NCI-H2029 treated with DMSO at 0.1 percent for 48 hours (cell line): ENCODE measurements at places on chromosomes 16 and 17.
A peak's percentile ranks its signal among the peaks of the same experiment; 100 is the strongest.

- DNase-seq, result no peak
Measured at GRCh38 chr16:17252064-17252463, 218.7 kb downstream of the XYLT1 start.

- DNase-seq, result no peak
Measured at GRCh38 chr17:79997011-79997660, 38.5 kb downstream of the TBC1D16 start.

GRCh38 chr17:60391471-60392041 is 377 bp downstream of the USP32 start:
- peak; percentile 63 for DNase-seq

DNA sequence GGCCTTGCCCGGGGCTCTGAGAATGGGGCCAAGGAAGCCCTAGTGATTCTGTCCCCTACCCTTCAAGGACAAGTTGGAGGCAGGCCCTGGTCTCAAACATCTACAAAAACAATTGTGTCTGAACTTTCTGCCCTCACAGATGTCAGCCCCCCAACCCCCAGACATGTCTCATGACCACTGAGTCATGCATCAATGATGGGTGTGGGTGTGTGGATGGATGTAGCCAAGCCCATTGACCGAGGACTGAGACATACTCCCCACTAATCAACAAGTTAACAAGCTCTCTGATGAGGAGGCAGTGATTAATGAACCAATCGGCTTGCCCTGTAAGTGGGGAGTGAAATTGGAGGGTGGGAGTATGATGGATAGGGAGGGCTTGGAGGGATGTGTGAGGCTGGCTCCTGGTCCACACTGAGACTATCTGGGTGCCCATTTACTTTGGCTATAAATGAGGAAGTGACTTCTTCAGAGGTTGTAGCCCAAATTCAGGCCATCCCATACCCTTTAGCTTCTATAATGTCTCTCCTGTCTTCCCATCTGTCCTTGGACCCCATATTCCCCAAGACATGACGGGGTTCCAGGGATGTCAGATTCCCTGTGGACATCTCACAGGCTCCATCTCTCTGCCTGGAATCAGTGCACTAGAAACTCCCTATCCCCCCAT is 97.1 kb upstream of the TMEM97 start:
- no peak for DNase-seq

- DNase-seq, result no peak
Measured at GRCh38 chr16:825341-826061, 25.0 kb upstream of the GNG13 start.

DNA sequence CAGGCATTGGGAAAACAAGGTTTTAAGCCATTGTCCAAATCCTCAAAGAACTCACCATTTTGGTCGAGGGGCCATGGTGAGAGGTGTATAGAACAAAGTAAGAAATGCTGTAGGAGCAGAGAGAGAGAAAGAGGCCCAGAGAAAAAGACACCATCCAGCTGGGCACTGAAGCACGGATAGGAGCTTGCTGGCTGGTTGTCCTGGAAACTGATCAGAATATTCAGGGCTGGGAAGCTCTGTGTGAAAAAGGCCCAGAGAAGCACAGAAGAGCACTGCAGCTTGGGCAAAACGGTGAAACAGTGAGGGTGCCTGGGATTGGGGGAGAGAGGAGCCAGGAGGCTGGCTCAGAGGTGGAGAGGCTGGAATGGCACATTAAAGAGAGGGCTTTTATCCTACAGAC is 16.5 kb downstream of the HS3ST3B1 start:
- DNase-seq, result no peak

DNA sequence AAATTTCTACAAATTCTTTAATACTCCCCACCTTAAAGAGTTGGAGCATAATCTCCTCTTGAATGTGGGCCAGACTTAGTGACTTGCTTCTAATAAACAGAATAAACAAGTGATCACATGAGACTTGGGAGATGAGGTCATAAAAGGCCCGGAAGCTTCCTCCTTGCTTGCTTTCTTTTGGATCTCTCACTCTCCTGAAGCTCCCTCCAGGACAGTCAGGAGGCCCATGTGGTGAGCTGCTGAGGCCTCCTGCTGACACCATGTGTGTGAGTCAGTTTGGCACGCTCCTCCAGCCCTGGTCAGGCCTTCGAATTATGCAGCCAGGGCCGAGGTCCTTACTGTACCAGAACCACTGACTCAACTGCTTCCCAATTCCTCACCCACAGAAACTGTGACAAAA is 53.2 kb downstream of the NDEL1 start:
- no peak for DNase-seq

DNA sequence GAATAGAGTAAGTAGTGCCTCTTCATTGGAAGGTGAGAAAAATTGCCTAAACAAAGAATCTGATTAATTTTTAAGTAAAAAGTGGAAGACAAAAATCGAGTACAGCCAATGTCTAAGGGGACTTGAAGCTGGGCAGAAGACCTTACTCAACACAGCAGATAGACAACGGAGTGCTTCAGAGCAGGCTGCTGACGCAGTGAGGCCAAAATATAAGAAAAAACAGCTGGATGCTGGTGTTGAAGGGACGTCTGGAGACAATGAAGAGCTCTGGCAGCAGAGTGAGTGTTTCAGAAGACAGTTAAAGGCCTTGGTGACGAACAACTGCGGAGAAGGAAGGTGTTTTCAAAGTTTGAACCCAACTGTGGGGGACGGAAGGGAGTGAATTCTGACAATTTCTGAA is 169.8 kb downstream of the MRTFB start:
- no peak for DNase-seq

DNA sequence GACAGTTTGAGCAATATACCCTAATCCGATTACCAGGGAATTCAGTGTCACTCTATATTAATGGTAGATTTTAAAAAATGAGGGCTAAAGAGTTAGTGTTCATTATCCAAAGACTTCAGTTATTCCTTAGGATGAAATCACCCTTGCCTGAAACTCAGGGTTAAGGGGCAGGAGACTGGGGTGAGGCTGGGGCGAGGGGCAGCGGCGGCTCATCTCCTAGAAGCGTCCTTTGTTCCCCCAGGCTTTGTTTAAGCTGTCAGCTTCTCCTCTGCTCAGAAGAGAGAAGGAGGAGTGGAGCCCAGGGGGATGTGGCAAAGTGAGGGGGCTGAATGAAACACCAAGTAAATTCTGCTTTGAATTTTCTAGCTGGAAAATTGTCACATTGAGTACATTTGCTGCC is 117.7 kb upstream of the ELAC2 start:
- DNase-seq, result no peak

DNA sequence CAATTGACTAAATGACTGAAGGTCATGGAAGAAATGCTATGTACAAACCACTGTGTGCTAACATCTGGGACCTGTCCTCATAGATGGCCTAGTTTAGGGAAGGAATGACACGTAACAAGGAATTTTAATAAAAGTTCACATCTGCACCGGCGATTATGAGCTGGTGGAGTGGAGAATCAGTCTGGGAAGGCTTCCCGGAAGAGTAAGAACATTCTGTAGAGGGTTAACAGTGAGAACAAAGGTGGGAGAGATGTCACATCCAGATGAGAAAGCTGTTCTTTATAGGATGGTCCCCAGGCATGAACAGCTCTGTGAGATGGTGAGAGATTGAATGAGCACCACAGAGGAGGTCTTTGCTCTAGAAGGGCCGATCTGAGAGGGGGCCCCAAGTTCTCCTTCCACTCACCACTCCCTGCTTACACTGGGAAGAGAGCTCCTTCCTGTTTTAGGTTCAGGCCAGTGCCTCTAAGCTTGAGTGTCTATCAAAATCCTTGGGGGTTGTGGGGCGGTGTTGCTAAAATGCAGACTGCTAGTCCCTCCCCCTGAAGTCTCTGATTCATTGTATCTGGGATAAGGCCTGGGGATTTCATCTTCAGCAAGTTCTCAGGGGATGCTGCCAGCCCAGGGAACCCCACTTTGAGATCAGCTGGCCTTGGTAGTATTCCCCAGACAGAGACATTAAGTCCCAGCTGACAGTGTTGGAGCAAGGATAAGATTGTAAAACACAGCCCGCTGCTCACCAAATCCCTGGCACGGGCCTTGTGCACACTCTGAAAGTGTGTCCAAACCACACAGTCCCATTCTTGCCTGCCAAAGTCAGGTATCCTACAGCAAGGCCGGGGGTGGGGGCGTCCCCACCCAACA is 294.7 kb upstream of the MAF start:
- DNase-seq, result no peak

GRCh38 chr17:58279016-58279711 is 1.6 kb downstream of the MPO start:
- DNase-seq, result no peak

GRCh38 chr17:9929871-9930270 is 24.8 kb upstream of the RCVRN start:
- no peak for DNase-seq

DNA sequence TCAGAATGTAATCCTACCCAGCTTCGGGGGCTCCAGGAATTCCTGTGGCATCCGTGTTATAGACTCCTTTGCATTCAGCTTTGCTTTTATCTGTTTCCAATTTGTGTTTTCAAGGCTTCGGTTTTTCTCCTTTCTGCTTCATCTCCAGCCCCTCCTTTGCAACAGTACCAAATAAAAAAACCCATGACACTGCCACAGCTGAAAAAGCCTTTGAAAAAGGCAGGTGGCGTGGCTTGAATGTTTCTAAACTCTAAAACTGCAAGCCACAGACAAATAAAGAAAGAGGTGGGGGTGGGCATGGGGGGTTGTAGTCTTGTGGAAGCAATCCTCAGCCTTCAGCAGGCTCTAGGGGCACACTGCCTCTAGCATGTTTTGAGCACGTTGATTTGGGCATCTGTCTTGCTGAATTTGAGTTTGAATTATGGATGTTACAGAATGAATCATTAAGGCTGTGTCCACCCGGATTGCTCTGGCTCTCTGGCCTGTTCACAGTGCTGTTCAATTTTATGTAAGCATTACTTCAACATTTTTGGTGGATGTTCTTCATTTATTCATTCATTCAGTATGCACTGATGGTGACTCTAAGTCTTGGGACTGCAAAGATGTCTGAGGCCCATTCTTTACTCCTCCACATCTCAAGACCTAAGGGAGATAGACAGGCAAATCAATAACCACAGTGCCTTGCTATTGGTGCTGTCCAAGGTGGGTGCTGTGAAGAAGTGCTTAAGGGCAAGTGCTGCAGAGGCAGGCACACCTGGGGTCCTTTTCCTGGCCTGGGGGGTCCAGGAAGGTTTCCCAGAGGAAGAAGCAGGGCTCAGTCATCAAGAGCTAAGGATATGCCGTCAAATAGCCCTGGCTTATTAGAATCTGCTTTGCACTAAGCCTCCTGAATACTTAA is 77.4 kb downstream of the CDH13 start:
- no peak for DNase-seq
